ENCODE measurements at places on chromosomes 3 and 15.

DNA sequence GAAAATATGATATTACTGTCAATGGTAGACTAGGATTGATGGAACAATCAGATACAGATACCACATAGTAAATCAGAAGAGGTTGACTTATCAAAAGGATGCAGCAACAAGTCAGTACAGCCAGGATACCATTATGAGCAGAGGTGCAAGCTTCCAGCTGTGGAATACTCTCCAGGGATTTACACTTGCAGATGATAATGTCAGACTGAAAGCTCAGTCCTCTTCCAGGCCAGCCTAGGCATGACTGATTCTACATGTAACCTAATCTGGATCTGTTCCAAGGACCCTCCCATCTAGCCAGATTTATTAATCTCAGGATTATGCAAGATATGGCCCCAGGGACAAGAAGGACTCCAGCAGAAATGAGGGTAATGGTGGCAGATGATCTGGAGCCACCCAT, 8.2 kb downstream of the FILIP1L start:
- no peak for DNase-seq

- no peak for DNase-seq
Measured at GRCh38 chr15:92480361-92480760, 86.7 kb downstream of the ST8SIA2 start.

DNA sequence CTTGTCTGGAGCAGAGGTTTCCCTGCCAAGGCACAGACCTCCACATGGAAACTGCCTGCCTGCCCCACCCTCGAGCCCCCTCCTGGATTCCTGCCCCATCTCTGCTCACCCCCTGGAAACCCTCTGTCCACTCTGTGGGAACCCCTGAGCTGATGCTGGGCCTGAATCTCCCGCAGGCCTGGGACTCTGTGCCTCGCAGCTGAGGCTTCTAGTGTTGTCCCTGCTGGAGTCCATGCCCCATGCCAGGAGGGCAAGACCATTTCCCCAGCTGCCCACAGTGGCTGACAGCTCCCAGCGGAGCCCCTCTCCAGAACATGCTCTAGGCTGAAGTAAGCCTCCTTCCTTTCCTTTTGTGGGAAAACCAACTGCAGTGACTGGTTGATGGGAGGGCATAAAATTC, 46.9 kb downstream of the SRGAP3 start:
- no peak for DNase-seq

DNA sequence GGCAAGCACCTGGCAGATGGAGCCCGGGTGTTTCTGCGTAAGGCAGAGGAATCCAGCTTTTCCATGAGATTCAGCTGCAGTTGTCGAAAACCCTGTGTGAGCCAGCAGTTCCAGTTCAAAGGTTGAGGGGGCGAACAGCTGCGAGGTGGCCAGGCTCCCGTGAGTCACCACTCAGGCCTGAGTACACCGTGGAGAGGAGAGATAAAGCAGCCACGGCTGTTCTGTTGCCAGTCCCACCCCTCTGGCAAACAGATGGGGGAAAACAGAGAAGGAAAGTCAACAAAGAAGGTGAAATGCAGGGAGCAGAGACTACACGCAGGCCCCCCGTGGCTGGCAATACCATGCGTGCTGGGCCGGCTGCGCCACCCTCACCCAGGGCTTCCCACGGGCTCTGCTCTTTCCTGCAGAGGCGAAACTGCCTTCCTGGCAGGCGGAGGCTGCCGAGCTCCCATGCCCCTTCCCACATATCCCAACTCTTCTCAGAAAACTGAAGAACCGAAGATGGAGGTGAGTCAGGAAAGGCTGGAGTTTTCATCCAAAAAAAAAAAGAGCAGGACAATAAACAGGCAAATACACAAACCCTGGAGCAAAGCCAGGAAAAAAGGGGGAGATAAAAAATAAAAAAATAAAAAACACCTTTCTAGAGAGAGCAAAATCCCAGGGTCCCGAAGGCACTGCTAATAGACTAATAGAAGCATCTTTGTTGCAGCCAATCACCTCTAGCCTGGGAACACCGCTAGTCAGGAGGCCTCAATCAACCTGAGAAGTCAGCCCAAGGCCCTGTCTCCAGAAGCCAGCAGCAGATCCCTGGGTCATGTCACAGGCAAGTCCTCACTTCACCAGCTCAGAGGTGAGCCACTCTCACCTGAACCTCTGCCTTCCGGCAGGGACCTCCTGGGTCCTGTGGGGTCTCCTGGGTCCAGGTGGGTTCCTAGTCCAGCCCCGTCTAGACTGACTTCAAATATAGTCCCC, 37.7 kb downstream of the FAM174B start:
- no peak for DNase-seq

- DNase-seq, result no peak
Measured at GRCh38 chr15:74854453-74855022, 11.6 kb upstream of the ULK3 start.

DNA sequence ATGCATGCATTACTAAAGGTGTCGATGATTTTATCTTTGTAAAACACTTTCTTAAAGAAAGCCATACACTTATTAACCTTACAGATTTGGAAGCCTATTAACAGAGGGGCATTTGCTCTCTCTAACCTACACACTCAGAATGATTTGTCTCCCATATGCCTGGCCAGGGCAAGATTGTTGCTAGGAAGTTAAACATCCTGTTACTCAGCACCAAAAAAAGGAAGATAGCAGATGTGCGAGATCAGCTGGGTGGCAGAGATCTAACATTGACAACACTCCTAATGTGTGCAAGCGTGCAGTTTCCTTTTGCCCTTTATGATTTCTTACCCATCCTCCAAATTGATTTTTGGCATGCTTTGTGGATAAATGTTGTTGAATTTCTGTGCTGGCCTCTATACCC, 73.9 kb upstream of the TMEM108 start:
- DNase-seq, result no peak

DNA sequence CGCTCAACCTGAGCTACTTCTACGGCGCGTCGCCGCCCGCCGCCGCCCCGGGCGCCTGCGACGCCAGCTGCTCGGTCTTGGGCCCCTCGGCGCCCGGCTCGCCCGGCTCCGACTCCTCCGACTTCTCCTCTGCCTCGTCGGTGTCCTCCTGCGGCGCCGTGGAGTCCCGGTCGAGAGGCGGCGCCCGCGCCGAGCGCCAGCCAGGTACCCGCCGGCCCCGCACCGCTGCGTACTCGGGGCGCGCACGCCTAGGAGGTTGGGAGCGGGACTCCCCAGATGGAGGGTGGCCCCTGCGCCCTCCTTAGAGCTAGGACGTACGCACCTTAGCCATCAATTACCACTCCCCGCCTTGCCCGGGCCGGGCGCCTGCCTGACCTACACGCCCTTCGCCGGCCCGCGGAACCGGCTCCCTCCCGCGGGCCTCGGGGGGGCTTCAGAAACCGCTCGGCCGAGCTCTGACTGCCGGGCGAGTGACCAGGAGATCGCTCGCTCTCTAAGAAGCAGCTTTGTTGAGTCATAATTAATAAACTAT, 466 bp downstream of the NFKBIZ start:
- no peak for DNase-seq

- DNase-seq, result peak; percentile 25
Measured at GRCh38 chr3:175163686-175164085, 304.6 kb downstream of the NAALADL2 start.

- DNase-seq, result no peak
Measured at GRCh38 chr3:105559856-105560255, 193.1 kb downstream of the ALCAM start.

GRCh38 chr3:69562020-69562419, 176.1 kb upstream of the FRMD4B start:
- DNase-seq, result no peak

DNA sequence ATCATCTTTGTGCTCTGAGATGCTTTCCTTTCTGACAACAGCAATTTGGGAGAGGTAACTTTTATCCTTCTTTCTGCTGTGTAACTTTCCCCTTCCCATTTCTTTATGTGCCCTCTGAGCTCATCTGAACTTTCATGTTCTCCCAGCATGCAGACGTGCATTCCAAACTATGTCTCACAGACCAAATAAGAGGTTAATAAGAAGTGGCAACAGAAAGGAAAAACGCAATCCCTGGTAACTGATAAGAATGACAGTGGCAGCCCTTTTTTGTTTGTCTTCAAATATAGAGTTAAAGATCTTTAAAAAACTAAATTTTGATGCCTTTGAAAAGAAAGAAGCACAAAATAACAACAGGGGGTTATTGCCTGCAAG, 533.4 kb downstream of the FOXP1 start:
- no peak for DNase-seq

GRCh38 chr15:89790661-89791060, 14.5 kb downstream of the MESP2 start:
- DNase-seq, result no peak

DNA sequence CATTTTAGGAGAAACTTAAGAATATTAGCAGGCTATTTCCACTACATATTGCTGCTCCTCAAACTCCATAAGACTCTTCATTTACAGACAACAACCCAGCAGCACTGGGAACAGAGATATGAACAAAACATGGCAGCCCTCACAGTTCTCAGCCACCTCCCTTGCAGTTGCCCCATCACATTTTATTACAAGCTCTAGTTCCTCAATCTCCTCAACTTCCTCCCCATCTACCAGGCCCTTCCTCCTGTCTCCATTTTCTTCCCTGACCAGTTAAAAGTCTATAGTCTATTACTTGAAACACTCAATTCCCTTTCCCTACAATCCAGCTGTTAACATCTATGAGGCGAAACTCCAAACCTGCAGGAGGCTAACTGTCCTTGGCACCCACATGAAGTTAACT, 412.5 kb downstream of the TBC1D5 start:
- no peak for DNase-seq

Measured in NCI-H1930 (cell line).